ENCODE measurements at places on chromosomes 7 and 10.

DNA sequence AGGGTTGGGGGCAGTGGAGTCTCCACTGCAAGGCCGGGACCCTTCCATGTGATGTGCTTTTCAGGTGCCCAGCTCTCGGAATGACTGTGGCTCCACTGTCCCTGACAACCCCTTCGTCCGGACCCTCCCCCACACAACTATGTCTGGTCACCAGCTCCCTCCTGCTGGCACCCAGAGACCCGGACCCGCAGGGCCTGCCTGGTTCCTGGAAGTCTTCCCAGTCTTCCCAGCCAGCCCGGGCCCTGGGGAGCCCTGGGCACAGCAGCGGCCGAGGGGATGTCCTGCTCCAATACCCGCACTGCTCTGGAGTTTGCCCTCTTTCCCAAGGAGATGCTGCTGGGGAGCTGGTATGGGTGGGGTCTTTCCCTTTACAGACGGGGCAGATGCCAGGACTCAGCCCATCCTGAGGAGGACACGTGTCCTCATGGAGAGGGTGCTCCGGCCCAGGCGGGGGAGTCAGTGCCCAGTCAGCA, 5.5 kb downstream of the ATP6V0E2 start:
- no peak for DNase-seq

- no peak for DNase-seq
These were observed 224.6 kb upstream of the ZWINT start for GRCh38 chr10:56585447-56586171.

DNA sequence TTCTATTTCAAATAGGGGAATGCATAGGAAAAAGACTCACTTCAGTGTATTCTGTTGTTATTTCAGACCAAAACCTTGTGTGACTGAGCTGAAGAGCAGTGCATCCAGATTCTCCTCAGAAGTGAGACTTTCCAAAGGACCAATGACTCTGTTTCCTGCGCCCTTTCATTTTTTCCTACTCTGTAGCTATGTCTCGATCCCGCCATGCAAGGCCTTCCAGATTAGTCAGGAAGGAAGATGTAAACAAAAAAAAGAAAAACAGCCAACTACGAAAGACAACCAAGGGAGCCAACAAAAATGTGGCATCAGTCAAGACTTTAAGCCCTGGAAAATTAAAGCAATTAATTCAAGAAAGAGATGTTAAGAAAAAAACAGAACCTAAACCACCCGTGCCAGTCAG, 12.0 kb downstream of the TET1 start:
- no peak for DNase-seq

DNA sequence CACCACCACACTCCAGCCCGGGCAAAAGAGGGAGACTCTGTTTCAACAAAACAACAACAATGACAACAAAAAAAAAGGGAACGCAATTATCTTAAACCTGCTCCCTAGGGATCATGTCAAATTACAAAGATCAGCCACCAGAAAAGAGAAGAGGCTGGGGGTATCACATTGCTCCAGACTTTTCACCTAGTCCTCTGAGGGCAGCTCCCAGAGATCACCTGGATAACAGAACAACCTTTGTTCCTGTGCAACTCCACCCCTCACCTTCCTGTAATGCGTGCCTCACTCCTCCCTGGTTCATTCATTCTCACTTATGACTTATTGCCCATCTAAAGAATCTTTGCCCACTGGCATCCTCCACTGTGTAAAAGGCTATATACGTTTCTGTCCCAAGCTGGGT, 31.8 kb downstream of the SVOPL start:
- DNase-seq = no peak

GRCh38 chr10:131609176-131609575, 291.6 kb upstream of the PPP2R2D start:
- DNase-seq = no peak
